ENCODE measurements at places on chromosomes 6 and 20.

DNA sequence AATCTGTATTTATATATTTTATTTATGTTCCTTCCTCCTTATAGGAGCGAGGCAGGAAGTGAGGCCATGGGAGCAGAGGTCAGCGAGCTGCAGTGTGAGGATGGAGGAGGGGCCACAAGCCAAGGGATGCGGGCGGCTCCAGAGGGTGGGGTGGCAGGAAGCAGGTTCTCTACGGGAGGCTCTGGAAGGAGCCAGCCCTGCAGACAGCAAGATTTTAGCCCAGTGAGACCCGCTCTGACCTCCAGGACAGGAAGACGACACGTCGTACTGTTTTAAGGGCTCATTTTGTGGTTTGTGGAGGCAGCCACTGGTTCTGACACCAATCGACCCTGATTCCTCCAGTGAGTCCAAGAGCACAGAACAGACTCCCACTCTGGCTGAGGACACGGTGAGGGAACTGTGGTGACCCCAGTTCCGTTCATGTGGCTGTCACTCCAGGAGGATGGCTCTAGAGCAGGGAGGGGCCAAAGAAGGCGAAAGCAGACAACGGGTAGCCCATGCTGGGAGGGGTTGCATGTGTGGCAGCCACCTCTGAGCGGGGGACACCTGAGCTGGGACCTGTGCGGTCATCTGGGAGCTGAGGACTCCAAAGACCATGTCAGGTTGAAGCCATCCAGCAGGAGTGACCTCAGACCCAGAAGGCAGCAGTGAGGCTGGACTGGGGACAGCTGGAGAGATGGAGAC lies 100.1 kb upstream of the BHLHE23 start:
- no peak for DNase-seq

GRCh38 chr6:41370488-41371111 lies 35.2 kb downstream of the NCR2 start:
- no peak for DNase-seq

DNA sequence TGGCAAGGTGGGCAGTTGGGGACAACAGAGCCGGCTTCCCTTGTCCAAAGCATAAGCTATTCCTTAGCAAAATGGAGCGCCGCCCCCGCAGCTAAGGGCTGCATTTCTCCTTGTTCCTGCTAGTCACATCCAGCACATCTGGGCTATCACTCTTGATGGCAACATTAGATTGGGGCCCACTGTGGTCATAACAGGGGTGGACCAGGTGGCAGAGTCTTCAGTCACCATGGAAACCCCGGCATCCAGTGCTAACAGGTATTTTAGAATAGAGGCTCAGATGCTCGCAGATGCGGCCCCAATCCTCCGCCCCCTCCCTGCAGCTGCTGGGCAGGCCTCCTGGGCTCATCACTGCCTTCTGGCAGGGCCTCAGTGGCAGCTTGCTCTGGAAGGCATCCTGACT lies 168.2 kb upstream of the PROKR2 start:
- DNase-seq, result no peak

- DNase-seq, result no peak
Measured at GRCh38 chr6:43524483-43524961, 7.6 kb downstream of the POLR1C start.

GRCh38 chr20:49919461-49919860 lies 4.1 kb upstream of the SPATA2 start:
- no peak for DNase-seq
